ENCODE measurements at places on chromosomes 2 and 18. TPM values are rescaled to one million over a fixed set of nuclear protein-coding genes. Genes with fewer than 3 reads are reported as not detected.
A peak's percentile ranks its signal among the peaks of the same experiment; 100 is the strongest.

USP40 gene
- 51.6 TPM for total RNA-seq

DNA sequence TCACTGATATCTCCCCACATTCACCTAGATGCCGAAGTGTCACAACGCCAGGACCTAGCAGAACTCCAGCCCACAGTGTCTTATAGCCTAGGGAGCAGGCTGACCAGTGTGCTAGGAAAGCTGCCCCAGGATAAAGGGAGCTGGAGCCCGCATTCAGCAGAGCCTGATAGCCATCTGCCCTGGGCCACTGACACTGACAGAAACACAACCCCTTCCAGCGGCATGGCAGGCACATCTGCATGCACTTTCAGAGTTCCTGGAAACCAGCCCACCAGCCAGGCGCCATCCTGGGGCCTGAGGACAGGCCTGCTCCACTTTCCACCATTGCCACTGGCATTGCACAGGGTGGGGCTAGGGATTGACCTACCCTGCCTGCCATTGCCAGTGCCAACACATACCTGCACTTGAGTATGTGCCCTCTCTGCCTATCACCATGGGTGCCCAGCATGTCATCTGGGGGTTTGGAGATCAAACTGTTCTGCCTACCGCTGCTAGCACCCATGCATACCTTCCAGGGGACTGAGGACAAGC lies 290.1 kb upstream of the KLHL14 start:
- H3K27me3 ChIP-seq, result no peaks in the 10 kb centered on the region
- H3K4me1 ChIP-seq, result no peaks in the 10 kb centered on the region
- no peak for DNase-seq
- no peaks in the 10 kb centered on the region for H3K36me3 ChIP-seq
- H3K27ac ChIP-seq, result no peak overlapping the region

GRCh38 chr2:86357392-86357963 lies 20.1 kb upstream of the REEP1 start:
- H3K4me3 ChIP-seq, result no peak overlapping the region
- DNase-seq, result no peak
- peaks cover 4% of the 10 kb centered on the region for H3K4me1 ChIP-seq
- no peaks in the 10 kb centered on the region for H3K36me3 ChIP-seq
- H3K27me3 ChIP-seq, result no peaks in the 10 kb centered on the region

GRCh38 chr18:2823966-2824365 lies 22.8 kb upstream of the EMILIN2 start:
- H3K4me3 ChIP-seq, result no peak overlapping the region
- no peaks in the 10 kb centered on the region for H3K27me3 ChIP-seq
- H3K36me3 ChIP-seq, result no peaks in the 10 kb centered on the region
- no peak for DNase-seq
- H3K4me1 ChIP-seq, result no peaks in the 10 kb centered on the region

GRCh38 chr2:166725927-166726924 lies 162.1 kb upstream of the XIRP2 start:
- no peak overlapping the region for H3K4me3 ChIP-seq
- no peaks in the 10 kb centered on the region for H3K4me1 ChIP-seq
- no peak for DNase-seq
- no peaks in the 10 kb centered on the region for H3K27me3 ChIP-seq
- no peaks in the 10 kb centered on the region for H3K36me3 ChIP-seq

DNA sequence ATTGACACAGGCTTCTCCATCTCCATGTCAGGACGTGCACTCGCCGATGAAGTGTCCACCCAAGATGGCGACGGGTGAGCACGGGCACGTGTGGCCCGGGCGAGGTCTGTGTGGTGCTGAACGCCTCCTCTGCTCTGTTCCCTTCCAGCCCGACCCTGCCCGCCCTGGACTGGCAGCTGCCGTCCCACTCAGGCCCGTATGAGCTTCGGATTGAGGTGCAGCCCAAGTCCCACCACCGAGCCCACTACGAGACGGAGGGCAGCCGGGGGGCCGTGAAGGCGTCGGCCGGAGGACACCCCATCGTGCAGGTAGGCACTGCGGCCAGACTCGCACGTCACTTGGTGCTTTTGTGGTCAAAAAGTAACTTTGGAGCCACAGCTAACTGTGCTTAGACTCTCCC lies 37.7 kb downstream of the NFATC1 start:
- H3K4me1 ChIP-seq, result peaks cover 3% of the 10 kb centered on the region
- no peaks in the 10 kb centered on the region for H3K36me3 ChIP-seq
- H3K27me3 ChIP-seq, result no peaks in the 10 kb centered on the region
- DNase-seq, result no peak
- H3K4me3 ChIP-seq, result no peak overlapping the region
- H3K27ac ChIP-seq, result no peak overlapping the region

- no peaks in the 10 kb centered on the region for H3K36me3 ChIP-seq
- H3K4me3 ChIP-seq, result no peak overlapping the region
- peaks cover 4% of the 10 kb centered on the region for H3K4me1 ChIP-seq
- no peaks in the 10 kb centered on the region for H3K27me3 ChIP-seq
- DNase-seq, result peak; percentile 26
These were observed 100.1 kb downstream of the ZNF516 start for GRCh38 chr18:76394780-76395476.

Measured in kidney (tissue), 22 donors.